ENCODE measurements at places on chromosomes 1 and 21. TPM values are rescaled to one million over a fixed set of nuclear protein-coding genes. Genes with fewer than 3 reads are reported as not detected.

Gene SIK1
- 31.6 TPM for total RNA-seq

Gene CLCA1
- not detected for total RNA-seq

Gene TEDDM1
- not detected for total RNA-seq

Gene ZBTB8B
- not detected for total RNA-seq

Gene LCE1E
- not detected for total RNA-seq

DNA sequence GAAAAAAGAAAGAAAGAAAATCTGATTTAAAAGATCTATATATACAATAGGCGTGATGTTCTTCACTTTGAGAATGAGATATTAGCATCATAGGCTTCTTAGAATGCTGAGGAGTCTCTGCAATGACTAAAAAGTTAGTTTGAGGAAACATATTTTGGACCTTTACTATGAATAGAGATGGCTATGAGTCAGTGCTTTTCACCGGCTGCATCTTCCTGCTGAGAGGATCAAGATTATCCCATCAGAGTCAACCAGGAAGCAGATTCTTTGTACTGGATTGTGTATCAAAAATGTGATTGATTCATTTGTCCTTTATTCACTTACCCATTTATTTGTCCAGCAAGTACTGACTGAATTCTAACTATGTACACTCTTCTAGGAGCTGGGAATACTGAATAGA, 144.2 kb downstream of the KCNK2 start:
- no peak for DNase-seq

DNA sequence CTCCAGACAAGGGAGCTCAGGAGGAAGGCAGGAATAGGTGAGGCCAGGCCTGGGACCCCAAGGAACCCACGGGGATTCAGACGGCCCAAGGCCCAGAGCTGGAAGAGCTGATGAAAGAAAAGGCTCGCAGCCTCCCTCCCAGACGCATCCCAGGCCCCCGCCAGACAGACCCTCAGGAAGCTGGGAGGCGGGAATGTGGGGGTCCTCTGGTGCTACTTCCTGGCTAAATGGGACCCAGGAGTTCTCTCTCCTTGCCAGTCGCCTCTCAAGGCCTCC, 430 bp downstream of the FBXO2 start:
- DNase-seq, result no peak

DNA sequence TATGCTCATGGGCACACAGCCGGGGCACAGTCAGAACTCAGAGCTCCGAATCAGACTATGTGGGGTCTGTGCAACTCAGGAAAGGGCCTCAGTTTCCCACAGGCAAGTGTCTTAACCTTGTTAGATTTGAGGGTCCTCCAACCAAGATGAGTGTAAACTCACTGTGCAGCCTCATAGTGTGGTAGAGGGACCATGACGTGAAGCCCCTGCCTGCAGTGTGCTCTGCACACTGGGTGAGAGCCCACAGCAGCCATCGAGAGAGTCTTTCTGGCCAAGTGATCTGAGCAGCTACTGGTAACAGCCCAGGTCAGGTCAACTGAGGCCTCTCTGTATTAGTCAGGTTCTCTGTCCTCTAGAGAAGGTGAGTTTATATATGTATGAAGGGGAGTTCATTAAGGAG, 592 bp upstream of the LYPD8 start:
- DNase-seq, result no peak
